ENCODE measurements at places on chromosomes 16 and 17.

GRCh38 chr17:50110591-50111349, 15.6 kb downstream of the PDK2 start:
- DNase-seq: no peak

GRCh38 chr17:67390646-67391361, 13.7 kb downstream of the PITPNC1 start:
- DNase-seq: no peak

- peak; percentile 30 for DNase-seq
Observed at GRCh38 chr17:67139784-67140665, 95.7 kb downstream of the CACNG1 start.

GRCh38 chr16:7503666-7504065, 171.0 kb downstream of the RBFOX1 start:
- DNase-seq: no peak

- no peak for DNase-seq
Observed at GRCh38 chr17:19673623-19674022, 25.1 kb downstream of the ALDH3A2 start.

DNA sequence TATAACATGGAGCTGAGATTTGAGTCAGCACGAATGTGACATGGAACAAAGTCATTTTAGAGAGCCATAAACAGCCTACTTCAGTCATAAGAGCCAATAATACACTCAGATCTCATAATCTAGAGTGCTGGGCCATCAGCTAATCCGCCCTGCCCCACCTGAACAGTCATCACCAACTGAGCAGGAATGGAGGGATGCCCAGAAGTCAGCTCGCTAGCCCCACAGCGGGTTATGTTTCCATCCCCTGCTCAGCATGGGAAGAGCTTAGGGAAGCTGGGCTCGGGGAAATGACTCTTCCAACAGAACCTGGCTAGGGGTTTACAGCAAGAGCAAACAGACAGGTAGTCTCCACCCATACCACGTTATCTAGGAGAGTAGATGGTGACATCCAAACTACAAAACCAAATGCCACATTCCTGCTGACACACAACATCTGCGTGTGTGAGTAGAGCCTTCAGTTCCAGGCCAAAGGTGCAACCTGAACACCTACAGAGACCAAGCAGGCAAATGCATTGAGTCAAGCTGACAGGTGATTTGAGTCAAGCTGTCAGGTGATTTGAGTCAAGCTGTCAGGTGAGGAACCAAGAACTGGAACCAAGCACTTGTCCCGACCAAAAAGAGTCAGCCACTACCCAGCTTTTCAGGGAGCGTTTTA, 2.0 kb downstream of the TMEM11 start:
- DNase-seq: no peak

GRCh38 chr16:19505600-19506303, 16.1 kb downstream of the GDE1 start:
- no peak for DNase-seq

GRCh38 chr16:35410438-35410837, 1951.0 kb downstream of the TP53TG3F start:
- no peak for DNase-seq

GRCh38 chr17:77353684-77354419, 213.1 kb downstream of the SEC14L1 start:
- DNase-seq: no peak

DNA sequence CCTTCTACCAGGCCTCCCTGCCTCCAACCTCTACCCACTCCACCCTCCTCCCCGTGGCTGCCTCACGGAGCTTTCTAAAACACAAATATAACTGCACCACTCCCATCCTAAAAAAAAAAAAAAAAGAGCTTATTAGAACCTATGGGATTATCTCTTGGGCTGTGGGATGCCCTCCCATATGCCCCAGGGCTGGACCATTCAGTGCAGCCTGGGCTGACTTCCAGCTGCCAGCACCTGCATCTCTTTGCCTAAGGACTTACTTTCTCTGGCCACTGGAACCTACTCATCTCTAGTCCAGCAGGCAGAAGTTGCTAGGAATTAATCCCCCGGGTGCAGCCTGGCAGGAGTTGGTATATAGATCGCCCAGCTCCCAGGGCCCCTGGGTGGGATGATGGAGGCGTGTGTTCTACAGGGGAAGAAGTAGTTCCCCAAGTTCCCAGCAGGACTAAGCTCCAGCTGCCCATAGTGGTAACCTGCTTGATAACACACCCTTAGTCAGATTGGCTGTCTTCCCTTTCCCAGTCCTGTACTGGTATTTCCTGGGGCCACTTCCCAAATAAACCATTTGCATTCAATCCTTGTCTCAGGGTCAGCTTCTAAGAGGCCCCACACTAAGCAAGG, 10.3 kb downstream of the MPP3 start:
- no peak for DNase-seq

- no peak for DNase-seq
Observed at GRCh38 chr17:32529604-32530003, 42.8 kb downstream of the CDK5R1 start.

DNA sequence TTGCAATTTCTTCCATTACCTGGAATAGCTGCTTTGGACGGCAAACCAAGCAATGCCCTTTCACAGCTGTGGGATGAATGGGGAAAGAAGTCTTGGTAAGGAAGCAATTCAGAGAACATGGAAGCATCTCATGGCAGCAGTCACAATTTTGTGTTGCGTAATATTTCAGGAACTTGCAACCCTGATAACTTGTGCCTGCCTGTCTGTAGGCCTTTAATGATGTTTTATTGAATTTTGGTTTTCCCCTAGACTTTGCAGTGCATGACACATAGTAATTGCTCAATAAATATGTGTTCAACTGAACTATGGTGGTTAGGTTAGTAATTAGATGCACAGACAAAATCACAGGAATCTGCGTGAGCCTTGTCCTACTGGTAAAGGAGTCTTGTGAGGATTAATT, 439.5 kb downstream of the WWOX start:
- no peak for DNase-seq

- DNase-seq: peak; percentile 35
Observed at GRCh38 chr16:46996391-46996790, 22.9 kb upstream of the DNAJA2 start.

DNA sequence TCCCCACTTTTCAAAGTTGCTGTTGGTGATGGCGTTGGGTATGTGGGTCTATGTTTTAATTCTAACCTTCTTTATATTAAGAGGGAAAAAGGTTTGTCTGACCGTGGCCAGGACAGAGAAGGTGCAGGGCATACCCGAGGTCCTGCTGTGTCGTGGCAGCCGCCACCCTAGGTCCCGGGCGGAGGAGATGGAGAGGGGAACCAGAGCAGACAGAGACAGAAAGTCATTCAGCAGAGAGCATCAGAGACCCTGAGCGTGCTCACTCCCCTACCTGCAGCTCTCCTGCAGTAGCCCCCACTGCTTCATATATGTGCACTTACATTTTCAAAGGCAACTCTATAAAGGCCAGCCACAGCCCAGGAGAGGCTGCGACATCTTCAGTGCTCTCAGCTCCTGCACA, 327.2 kb upstream of the TNRC6C start:
- no peak for DNase-seq

DNA sequence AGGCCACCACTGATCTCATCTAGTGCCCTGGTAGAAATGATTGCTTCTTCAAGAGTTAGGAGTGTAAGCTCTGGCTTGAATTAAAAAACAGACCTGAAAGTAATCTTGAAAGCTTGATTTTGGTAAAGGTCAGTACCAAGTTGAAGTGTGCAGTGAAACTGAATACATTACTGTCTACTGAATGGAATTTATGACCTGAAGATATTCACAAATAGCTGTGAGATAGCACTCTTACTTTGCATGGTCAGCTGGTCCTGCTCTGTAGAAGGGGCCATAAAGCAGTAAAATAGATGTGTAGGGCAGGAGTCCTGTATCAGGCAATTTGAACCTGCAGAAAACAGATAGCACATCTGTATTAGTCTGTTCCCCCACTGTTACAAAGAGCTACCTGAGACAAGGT, 78.6 kb downstream of the MYH13 start:
- DNase-seq: no peak

DNA sequence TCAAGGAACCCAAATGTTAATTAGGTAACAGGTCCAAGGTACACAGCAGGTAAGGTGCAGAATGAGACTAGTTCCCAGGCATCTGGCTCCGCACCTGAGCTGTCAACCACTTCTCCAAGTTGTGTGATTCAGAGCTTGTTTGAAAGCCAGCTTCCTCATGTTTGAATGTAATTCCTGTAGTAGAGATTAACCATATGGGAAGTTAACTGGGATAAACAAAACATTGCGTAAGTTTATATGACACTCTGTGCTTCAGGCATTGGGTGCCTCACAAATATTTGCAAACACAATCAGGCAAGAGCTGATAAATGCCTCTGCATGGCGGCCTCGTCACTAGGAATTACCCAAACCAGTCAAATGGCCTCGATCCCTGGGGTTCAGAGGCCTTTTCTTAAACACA, 27.9 kb upstream of the CPHXL start:
- no peak for DNase-seq

GRCh38 chr16:86836503-86837129, 258.3 kb downstream of the FOXL1 start:
- no peak for DNase-seq

GRCh38 chr17:79938336-79939093, 97.2 kb downstream of the TBC1D16 start:
- DNase-seq: no peak

DNA sequence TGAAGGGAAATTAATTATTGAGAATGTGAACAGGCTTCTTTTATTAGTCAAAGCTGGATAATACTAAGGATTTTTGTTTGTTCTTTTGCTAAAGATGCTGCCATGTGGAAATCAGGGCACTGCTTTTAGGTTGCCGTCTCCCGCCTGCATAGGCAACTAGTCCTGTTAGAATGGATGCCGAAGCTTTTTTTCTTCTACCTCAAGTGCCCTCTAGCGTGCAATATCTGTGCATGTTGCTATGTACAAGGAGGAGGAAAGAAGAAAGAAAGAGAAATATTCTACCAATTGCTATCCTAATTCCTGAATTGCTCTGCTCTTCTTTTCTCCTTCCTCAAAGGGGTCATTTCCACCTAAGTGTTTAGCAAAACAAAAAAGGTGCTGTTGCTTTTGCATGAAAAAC, 5.2 kb upstream of the CDH8 start:
- DNase-seq: peak; percentile 34

- DNase-seq: peak; percentile 30
Observed at GRCh38 chr16:56316545-56316944, 108.8 kb downstream of the AMFR start.

DNA sequence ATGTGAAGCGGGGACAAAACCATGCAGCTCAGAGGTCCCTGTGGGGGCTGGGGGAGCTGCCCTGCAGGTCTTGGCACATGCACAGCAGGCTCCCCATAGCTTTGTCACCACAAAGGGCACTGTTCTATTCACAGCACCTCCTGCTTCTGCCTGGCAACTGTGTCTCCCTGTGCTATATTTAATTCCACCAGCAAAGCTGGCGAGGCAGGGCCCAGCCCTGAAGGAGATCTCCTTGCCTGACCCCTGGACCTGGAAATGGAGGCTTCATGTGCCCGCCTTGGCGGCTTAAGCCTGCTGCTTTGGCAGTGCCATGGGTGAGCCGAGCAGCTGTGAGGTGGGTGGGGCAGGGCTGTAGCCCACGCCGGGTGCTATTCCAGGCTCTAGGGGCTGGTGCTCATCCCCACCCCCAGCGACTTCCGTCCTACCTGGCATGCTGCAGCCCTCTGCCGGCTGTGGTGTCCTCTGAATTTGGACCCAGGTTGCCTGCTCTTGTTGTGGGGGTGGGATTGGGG, 6.8 kb downstream of the LDHD start:
- DNase-seq: no peak

DNA sequence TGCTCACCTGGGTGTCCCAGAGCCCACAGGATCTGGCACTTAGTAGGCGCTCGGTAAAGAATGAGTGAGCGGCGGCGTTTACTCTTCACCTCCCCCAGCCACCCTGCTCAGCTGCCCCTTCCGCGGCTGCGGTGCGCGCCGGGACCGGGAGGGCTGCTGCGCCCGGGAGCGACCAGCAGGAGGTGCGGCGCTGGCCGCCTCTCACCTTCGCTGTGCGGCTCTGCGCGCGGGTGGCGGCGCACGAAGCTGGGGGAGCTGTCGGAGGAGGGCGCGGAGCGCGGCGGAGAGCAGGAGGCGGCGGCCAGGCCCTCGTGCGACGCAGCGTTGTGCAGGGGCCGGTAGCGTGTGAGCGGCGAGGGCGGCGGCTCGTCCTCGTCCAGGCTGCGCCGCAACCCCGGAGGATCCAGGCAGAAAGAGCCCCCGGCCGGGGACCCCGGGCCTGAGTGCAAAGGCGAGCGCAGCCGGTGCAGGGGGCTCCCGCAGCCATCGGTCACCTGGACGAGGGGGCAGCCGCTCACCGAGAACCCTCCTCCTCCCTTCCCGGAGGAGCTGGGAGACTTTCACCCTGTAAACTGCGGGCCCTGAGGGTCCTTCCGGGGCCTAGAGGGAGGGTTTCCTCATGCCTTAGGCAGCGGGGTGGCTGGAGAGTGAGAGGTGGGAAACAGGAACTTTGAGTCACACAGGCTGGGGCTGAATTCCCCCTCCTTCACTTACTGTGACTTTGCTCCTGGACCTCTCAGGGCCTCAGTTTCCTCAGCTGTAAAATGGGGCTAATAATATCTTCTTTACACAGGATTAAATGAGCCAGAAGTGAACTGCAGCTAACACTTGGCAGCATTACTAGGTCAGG, 12.5 kb downstream of the SAMD14 start:
- DNase-seq: peak; percentile 82

- no peak for DNase-seq
Observed at GRCh38 chr16:56423584-56424403, 1.6 kb downstream of the AMFR start.

DNA sequence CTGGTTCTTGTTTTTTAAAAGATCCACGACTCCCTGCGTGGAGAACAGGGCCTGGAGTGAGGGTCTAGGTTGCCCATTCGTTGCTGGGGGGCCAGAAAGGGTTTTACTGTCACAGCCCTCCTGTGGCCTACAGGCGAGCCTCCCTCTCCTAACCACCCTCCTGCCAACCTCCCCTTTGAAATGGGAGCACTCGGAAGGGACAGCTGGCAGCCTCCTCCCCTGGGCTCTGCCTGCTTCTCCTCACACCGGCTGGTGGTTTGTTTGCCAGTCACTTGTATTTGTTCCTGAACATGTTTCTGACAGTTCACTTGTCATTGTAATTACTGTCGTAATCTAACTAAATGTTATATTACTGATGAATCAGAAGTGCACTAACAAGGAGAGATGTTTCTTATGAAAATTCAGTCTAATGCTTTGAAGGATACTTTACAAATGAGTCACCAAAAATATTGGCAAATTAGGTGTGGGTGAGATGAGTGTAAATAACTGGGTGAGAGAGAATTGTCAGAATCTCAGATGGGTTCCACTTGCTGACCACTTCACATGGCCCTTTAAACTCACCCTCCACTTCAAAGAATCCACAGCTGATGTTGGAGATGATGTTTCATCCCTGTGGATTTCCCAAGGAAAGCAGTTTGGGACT, 2.7 kb upstream of the SPPL2C start:
- no peak for DNase-seq

GRCh38 chr17:80727409-80727755, 182.7 kb downstream of the RPTOR start:
- no peak for DNase-seq
